ENCODE measurements at places on chromosomes 3 and 15.

DNA sequence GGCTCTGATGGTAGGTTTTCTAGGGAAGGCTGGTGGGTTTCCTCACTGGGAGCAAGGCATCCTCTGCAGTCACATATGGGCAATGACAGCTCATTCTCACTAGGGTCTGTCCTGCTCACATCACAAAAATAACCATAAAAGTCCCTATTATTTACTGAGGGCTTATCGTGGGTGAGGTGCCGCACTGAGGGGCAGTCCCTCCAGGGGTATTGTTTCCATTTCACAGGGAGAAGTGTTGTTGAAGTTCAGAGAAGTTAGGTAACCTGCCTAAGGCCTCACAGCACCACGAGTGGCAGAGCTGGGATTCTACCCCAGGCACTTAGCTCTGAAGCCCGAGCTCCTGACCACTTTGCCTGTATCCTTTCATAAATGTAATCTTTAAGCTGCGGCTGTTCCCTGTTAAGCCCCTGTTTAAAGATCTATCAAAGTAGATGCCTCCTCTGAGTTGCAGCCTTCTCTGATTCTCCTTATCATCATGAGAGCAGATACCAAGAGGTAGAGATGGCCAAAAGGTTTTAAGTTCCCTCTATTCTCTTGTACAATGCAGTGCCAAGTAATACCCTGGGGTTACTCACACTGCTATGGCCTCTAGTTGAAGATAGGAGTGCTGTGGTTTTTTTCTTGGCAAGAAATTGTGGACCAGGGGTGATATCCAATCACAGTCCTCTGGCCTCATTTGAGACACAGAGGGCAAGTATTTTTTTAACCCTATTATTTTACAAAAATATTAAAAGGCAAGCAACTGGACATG is 107.0 kb downstream of the RPLP1 start:
- DNase-seq: no peak

GRCh38 chr15:43230640-43231115 is 9.9 kb upstream of the EPB42 start:
- DNase-seq: no peak

- no peak for DNase-seq
These were observed 104.6 kb upstream of the STRIT1 start for GRCh38 chr3:155398046-155398445.

GRCh38 chr3:182406786-182407185 is 386.5 kb upstream of the ATP11B start:
- DNase-seq: no peak

- DNase-seq: no peak
These were observed 82.1 kb upstream of the BCHE start for GRCh38 chr3:165919284-165919683.

GRCh38 chr3:55524565-55525244 is 37.6 kb upstream of the WNT5A start:
- DNase-seq: peak; percentile 71

- DNase-seq: no peak
These were observed 621 bp downstream of the RGMA start for GRCh38 chr15:93088200-93088980.

DNA sequence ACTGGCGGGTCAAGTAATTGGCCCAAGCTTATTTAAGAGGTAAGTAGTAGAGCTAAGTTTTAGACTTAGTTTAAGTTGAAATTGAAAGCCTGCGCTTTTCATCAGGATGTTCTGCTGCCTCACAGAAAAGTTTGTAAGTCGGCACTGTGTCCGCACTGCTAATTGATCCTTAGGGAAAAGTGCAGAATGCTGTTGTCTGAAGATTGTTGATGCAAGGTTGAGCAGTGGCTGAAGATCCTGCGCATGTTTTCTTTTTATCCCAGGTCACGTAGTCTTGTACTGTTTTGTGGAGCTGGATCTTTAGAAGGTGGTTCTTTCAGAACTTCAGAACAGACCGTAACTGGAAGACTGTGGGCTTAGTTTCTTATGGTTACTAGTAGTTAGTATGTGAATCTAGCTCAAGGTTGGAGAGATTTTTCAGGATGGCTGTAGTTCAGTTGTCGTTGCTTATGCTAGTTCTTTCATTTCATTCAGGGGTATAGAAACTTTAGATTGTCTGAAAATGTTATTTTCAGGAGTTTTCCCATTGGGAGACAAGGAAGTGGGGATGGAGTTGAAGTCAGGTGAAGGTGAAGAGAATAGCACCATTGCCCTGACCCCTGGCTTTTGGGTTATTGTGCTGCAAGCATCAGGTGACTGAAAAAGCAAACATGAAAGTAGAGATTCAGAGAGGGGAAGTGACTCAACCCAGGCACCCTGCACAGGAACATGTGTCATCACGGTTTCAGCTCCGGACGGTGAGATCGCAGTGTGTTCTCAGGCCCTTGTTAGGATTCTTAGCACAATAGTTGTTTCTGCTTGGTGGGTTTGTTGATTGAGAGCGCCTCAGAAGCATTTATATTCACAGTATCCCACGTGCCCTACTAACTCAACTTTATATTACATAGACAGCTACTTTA is 32.8 kb downstream of the AKAP13 start:
- DNase-seq: peak; percentile 95
